ENCODE measurements at places on chromosomes 1 and 21. TPM values are rescaled to one million over a fixed set of nuclear protein-coding genes. Genes with fewer than 3 reads are reported as not detected.

DNA sequence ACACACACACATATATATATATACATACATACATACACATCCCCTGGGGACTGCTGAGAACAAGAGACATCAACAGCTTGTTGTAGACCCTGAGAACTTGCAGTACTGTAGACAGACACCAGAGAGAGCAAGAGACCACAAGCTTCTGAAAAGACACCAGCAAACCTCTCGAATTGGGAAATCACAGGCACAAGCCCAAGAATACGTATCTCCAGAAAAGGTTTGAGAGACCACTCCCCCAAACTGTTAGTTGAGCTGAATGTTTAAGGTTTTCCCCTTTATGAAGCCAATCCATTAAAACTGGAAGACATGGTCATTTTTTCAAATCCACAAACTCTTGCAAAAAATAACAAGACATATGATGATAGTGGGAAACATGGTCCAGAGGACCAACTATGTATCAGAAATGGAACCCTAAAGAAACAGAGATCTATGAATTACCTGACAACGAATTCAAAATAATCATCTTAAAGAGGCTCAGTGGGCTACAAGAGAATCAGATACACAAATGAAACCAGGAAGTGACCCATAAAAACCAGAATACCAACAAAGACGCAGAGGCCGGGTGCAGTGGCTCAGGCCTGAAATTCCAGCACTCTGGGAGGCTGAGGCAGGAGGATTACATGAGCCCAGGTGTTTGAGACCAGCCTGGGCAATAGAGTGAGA lies 45.1 kb downstream of the SLC2A1 start:
- no peak overlapping the region for H3K27ac ChIP-seq
- H3K36me3 ChIP-seq, result no peaks in the 10 kb centered on the region
- no peak overlapping the region for H3K4me3 ChIP-seq
- peak; percentile 60 for DNase-seq

GRCh38 chr1:73040811-73041210 lies 758.5 kb upstream of the NEGR1 start:
- H3K27me3 ChIP-seq, result no peaks in the 10 kb centered on the region
- H3K36me3 ChIP-seq, result no peaks in the 10 kb centered on the region

DNA sequence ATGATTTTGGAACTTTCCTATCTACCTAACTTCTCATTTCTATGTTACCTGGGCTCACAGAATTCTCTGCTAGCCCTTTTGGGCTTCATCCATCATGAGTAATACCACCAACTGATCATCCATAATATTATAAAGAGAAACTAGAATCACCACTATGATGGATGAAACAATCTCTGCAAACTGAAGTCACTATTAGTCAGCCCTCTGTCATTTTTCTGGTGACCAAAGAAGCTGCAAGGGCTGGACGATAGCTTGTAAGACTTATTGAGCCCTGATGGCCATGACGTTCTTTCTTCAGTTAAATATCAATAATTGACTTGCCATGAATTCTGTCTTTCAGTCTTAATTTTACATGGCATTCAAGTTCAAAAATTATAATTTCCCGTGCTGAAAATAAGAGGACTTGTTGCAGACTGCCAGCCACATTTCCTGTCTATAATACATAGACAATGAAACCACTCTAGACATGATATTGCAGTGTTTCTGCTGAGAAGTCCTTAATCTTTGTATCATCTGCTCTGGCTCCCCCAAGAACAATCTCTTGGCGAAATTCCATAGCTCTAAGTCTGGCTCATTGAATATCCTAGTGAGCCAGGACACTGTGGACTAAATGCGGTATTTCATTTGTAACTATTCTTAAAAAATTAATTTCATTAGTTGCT lies 655.0 kb upstream of the CAMK1G start:
- no peak overlapping the region for H3K4me3 ChIP-seq
- DNase-seq, result no peak
- H3K4me1 ChIP-seq, result no peaks in the 10 kb centered on the region
- no peaks in the 10 kb centered on the region for H3K36me3 ChIP-seq

DNA sequence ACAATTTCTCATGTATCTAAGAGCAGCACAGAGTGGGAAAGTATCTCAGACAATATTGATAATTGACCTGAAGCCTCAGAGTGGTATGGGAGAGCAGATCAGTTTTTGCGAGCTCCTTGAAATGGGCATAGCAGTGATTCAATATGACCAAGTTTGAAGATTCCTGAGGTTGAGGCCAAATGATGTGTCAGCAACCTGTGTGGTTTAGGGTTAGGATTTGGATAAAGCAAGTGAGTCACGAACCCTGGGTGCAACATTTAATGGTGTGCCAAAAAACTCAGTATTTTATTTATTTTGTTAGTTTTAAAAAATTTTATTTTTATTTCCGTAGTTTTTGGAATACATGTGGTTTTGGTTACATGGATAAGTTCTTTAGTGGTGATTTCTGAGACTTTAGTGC lies 92.5 kb upstream of the C21orf91 start:
- no peak overlapping the region for H3K27ac ChIP-seq
- DNase-seq, result no peak
- no peaks in the 10 kb centered on the region for H3K36me3 ChIP-seq
- no peak overlapping the region for H3K4me3 ChIP-seq
- H3K27me3 ChIP-seq, result no peaks in the 10 kb centered on the region

Gene IVL
- total RNA-seq, result not detected

Gene TSPEAR
- total RNA-seq, result 0.62 TPM

Gene OR6K3
- 0.19 TPM for total RNA-seq

DNA sequence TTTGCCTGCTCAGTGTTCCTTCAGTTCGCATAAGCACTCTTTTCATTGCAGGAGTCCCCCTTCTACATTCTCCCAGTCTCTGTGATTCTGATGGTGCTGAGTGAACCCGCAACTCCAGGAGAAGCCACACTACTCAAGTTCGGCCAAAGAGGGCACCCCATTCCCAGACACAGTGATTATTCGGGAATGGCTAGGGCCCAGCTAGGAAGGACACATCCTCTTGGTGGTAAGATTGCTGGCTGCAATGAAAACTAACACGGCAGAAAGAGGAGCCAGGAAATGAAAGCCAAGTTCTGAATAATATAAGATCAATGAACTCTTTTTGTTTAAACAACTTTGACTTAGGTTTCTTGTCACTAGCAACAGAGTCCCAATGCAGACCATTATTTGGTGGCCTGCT lies 14.9 kb downstream of the CREG1 start:
- no peaks in the 10 kb centered on the region for H3K36me3 ChIP-seq
- no peak for DNase-seq
- H3K27me3 ChIP-seq, result no peaks in the 10 kb centered on the region
- no peaks in the 10 kb centered on the region for H3K4me1 ChIP-seq
- no peak overlapping the region for H3K4me3 ChIP-seq

GRCh38 chr21:33127154-33127867 lies 57.4 kb downstream of the OLIG1 start:
- DNase-seq, result peak; percentile 78
- H3K4me3 ChIP-seq, result no peak overlapping the region
- H3K4me1 ChIP-seq, result no peaks in the 10 kb centered on the region
- H3K27me3 ChIP-seq, result no peaks in the 10 kb centered on the region

GRCh38 chr1:247864644-247865043 lies 7.7 kb downstream of the TRIM58 start:
- no peak for DNase-seq
- H3K27me3 ChIP-seq, result no peaks in the 10 kb centered on the region
- no peaks in the 10 kb centered on the region for H3K36me3 ChIP-seq
- H3K4me1 ChIP-seq, result no peaks in the 10 kb centered on the region
- H3K27ac ChIP-seq, result no peak overlapping the region
- H3K4me3 ChIP-seq, result no peak overlapping the region

Gene ZBTB7B
- total RNA-seq, result 22.4 TPM
